Naive thymus-derived CD8-positive, alpha-beta T cell (primary cell): ENCODE measurements at places on chromosomes 11 and 22. TPM values are rescaled to one million over a fixed set of nuclear protein-coding genes. Genes with fewer than 3 reads are reported as not detected.
A peak's percentile ranks its signal among the peaks of the same experiment; 100 is the strongest.

SYCE3 gene
- total RNA-seq, result not detected

OR8D4 gene
- not detected for total RNA-seq

ELFN2 gene
- total RNA-seq, result 0.88 TPM

LARGE1 gene
- total RNA-seq, result 3.0 TPM

BTG4 gene
- total RNA-seq, result not detected

KCNA4 gene
- not detected for total RNA-seq

TRIM48 gene
- not detected for total RNA-seq

MS4A7 gene
- 0.96 TPM for total RNA-seq

APOL5 gene
- not detected for total RNA-seq

TYR gene
- not detected for total RNA-seq

DNA sequence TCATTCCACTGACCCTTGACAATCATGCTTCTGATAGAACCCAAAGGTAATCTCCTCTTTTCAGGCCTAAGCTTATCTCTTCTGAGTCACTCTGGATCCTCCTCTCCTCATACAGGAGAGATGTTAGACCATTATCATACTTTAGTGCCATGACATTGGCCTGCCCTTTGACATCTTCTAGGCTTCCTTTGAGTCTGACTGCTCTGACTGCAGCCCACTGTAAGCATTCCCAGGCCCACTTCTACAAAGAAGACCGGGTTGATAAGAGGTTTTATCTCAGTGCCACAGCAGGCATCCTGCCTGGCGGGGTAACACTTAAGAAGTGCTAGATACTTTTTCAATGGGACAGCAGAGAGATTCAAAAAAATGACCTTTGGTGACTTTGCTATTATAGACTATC lies 438.0 kb downstream of the KCNA4 start:
- H3K27me3 ChIP-seq, result no peaks in the 10 kb centered on the region
- DNase-seq, result no peak
- no peak overlapping the region for H3K27ac ChIP-seq
- no peaks in the 10 kb centered on the region for H3K4me1 ChIP-seq
- no peaks in the 10 kb centered on the region for H3K36me3 ChIP-seq
- no peak overlapping the region for H3K4me3 ChIP-seq

- H3K4me3 ChIP-seq, result no peak overlapping the region
- peaks cover 20% of the 10 kb centered on the region for H3K4me1 ChIP-seq
- peaks cover 2% of the 10 kb centered on the region for H3K27me3 ChIP-seq
- no peak for DNase-seq
- H3K36me3 ChIP-seq, result no peaks in the 10 kb centered on the region
Measured at GRCh38 chr11:76663486-76663810, 7.1 kb downstream of the LRRC32 start.

- peaks cover 9% of the 10 kb centered on the region for H3K27me3 ChIP-seq
- no peak overlapping the region for H3K4me3 ChIP-seq
- H3K4me1 ChIP-seq, result peaks cover 2% of the 10 kb centered on the region
- DNase-seq, result no peak
- no peaks in the 10 kb centered on the region for H3K36me3 ChIP-seq
- H3K27ac ChIP-seq, result no peak overlapping the region
Measured at GRCh38 chr22:33109514-33110430, 51.6 kb upstream of the SYN3 start.

- H3K27me3 ChIP-seq, result peaks cover 14% of the 10 kb centered on the region
- no peak overlapping the region for H3K27ac ChIP-seq
- peaks cover 8% of the 10 kb centered on the region for H3K36me3 ChIP-seq
Measured at GRCh38 chr11:70400643-70401042, 2.3 kb downstream of the CTTN start.

DNA sequence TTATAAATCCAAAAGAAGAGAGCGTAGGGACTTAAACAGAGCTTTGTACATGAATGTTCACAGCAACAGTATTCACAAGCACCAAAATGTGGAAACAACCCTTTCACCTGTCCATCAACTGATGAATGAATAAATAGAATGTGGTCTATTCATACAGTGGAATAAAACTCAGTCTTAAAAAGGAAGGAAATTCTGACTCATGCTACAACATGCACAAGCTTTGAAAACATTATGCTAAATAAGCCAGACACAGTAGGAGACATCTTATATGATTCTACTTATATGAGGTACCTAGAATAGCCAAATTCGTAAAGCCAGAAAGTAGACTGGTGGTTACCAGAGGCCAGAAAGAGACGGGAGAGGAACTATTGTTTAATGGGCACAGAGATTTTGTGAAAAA lies 74.3 kb downstream of the SHANK2 start:
- H3K4me3 ChIP-seq, result no peak overlapping the region
- H3K4me1 ChIP-seq, result no peaks in the 10 kb centered on the region
- H3K36me3 ChIP-seq, result no peaks in the 10 kb centered on the region
- peaks cover 25% of the 10 kb centered on the region for H3K27me3 ChIP-seq
- no peak for DNase-seq
- no peak overlapping the region for H3K27ac ChIP-seq

- H3K27me3 ChIP-seq, result peaks cover 12% of the 10 kb centered on the region
- no peak overlapping the region for H3K27ac ChIP-seq
Measured at GRCh38 chr11:76682684-76683083, 12.1 kb upstream of the LRRC32 start.

DNA sequence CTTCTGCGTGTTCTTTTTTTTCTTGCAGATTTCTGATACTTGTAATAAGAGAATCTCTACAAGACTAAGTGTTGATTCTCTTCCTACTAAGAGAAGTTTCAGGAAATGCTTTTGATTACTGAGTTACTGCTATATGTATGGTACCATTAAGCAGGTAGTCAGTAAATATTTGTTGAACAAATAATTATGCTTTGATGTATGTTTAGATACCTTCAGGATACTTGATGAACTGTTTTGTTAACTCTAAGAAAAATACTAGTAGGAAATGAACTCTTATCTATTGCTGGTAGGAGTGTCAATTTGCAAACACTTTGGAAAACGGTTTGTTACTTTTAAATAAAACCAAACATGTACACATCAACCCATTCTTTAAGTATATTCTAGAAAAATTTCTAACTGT lies 90.6 kb downstream of the TMEM135 start:
- H3K36me3 ChIP-seq, result no peaks in the 10 kb centered on the region
- DNase-seq, result no peak
- peaks cover 2% of the 10 kb centered on the region for H3K4me1 ChIP-seq
- H3K4me3 ChIP-seq, result no peak overlapping the region
- no peak overlapping the region for H3K27ac ChIP-seq

- H3K4me3 ChIP-seq, result no peak overlapping the region
- peaks cover 3% of the 10 kb centered on the region for H3K27me3 ChIP-seq
- DNase-seq, result no peak
Measured at GRCh38 chr22:24883432-24883831, 63.1 kb downstream of the LHFPL7 start.

DNA sequence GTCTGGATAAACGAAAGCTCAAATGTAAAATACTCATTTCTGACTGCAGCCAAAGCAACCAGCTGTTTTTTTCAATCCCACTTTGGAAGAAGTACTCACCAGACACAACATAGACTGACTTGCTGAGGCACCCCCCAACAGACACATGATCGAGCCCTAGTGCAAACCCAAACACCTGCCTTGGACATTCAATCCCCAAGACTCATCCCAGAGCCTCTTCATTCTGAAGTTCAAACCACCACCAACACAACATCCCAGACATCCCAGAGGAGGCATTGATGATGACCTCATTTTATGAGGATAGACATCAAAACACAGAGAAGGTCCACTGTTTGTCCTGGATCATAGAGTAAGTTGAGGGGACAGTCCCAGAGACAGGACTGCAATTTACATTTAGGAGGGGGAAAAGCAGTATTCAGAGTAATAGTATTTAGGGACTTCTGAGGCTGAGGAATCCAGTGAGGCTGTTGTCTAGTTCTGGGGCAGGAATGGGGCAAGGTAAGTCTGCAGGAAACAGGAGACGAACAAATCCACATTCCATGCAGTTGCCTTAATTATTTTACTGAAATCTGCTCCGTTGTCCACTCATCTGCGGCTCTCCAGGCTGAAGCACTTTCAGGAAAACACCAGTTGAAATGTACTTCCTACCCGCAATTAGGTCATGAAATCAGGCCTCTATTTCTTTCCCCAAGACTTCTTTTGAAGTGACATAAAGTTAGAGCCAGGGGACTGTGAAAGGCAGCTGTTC lies 54.8 kb downstream of the CLPB start:
- no peaks in the 10 kb centered on the region for H3K4me1 ChIP-seq
- H3K36me3 ChIP-seq, result peaks cover 20% of the 10 kb centered on the region
- H3K4me3 ChIP-seq, result no peak overlapping the region
- H3K27ac ChIP-seq, result no peak overlapping the region
- DNase-seq, result no peak

DNA sequence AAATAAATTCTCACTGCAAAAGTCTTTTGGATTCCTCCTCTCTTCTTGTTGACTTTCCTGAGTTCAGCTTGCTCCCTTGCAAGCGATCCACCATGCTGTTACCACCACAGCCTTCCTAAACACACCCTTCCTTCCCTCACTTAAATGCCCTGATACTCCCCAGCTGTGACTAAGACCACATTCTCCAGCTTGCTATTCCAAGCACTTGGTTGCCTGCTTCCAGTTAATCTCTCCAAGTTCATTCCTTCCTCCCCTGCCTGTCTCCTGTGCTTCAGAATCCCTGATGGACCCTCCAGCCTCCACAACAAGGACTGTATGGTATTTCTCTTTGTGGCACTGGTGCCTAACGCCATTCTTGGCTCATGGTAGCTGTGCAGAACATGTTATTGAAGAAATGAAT lies 603.9 kb upstream of the CADM1 start:
- peak overlapping the region; percentile 26 for H3K27ac ChIP-seq
- H3K4me3 ChIP-seq, result no peak overlapping the region
- no peaks in the 10 kb centered on the region for H3K27me3 ChIP-seq
- no peaks in the 10 kb centered on the region for H3K4me1 ChIP-seq
- DNase-seq, result no peak

DNA sequence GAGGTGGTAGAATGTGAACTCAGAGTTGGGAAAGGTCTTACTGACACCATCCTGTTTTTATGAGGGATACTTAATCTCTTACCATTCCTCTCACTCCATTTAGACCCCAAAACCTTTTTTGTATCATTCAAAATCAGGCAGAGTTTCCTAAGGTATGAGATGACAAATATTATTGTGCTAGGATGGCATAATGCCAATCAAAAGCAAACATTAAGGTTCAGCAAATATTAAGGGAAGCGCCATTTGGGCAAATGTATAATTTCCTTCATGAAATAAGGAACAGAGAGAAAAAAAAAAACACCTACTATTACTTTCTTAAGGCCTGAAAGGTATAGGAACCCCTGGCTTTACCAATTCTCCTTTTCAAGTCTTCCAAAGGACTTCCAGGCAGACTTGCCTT lies 62.4 kb downstream of the SMCO4 start:
- H3K27me3 ChIP-seq, result no peaks in the 10 kb centered on the region
- no peak for DNase-seq
- no peak overlapping the region for H3K27ac ChIP-seq
- H3K36me3 ChIP-seq, result no peaks in the 10 kb centered on the region
- no peak overlapping the region for H3K4me3 ChIP-seq
- H3K4me1 ChIP-seq, result no peaks in the 10 kb centered on the region

DNA sequence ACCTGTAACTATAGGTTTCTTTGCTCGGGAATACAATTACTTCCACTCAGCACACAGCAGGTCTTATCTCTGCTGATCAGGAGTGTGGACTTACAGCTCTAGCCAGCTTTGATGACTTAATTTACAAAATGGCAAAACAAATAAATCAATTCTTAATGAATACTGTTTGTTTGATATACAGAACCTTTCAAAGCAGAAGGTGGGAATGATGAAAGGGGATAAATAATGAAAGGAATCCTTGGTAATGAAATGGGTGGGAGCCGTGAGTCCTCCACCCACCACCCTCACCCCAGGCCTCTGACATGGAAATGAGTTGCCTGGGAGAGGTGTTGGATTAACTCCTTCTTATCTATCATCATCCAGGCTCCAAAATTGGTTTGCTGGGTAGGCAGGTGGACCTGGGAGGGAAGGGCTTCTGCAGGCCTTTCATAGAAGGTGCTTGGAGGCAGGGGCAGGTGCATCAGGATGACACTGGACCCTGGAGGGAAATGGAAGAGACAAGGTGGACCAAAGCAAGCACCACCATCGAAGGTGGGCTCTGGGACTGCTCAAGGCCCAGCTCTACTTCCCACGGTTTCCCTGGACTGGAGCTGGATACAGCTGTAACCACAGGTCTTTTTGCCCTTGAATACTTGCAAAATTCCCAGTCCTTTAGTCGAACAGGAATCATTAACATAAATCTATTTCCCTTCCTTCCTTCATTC lies 23.0 kb downstream of the POU2AF1 start:
- no peak overlapping the region for H3K4me3 ChIP-seq
- no peak for DNase-seq
- no peaks in the 10 kb centered on the region for H3K36me3 ChIP-seq
- H3K4me1 ChIP-seq, result peaks cover 3% of the 10 kb centered on the region
- no peaks in the 10 kb centered on the region for H3K27me3 ChIP-seq

- no peak for DNase-seq
- H3K4me1 ChIP-seq, result peaks cover 94% of the 10 kb centered on the region
- H3K36me3 ChIP-seq, result no peaks in the 10 kb centered on the region
- peak overlapping the region; percentile 95 for H3K27ac ChIP-seq
- no peaks in the 10 kb centered on the region for H3K27me3 ChIP-seq
Measured at GRCh38 chr11:128627666-128628324, 40.4 kb upstream of the ETS1 start.

GRCh38 chr11:68936358-68936636 lies 32.6 kb downstream of the IGHMBP2 start:
- DNase-seq, result no peak
- H3K4me3 ChIP-seq, result no peak overlapping the region
- no peaks in the 10 kb centered on the region for H3K27me3 ChIP-seq
- H3K27ac ChIP-seq, result no peak overlapping the region
- H3K4me1 ChIP-seq, result no peaks in the 10 kb centered on the region

- no peaks in the 10 kb centered on the region for H3K4me1 ChIP-seq
- H3K27ac ChIP-seq, result no peak overlapping the region
- no peaks in the 10 kb centered on the region for H3K36me3 ChIP-seq
- H3K27me3 ChIP-seq, result peaks cover 4% of the 10 kb centered on the region
- DNase-seq, result no peak
- no peak overlapping the region for H3K4me3 ChIP-seq
Measured at GRCh38 chr22:43275545-43276317, 67.4 kb downstream of the SCUBE1 start.

GRCh38 chr22:21861851-21862250 lies 5.6 kb downstream of the MAPK1 start:
- peak overlapping the region; percentile 65 for H3K4me3 ChIP-seq
- H3K36me3 ChIP-seq, result no peaks in the 10 kb centered on the region

GRCh38 chr11:92764128-92764527 lies 205.3 kb upstream of the MTNR1B start:
- no peak for DNase-seq
- no peaks in the 10 kb centered on the region for H3K36me3 ChIP-seq
- peak overlapping the region; percentile 25 for H3K27ac ChIP-seq
- H3K4me3 ChIP-seq, result no peak overlapping the region
- peaks cover 21% of the 10 kb centered on the region for H3K27me3 ChIP-seq
- H3K4me1 ChIP-seq, result peaks cover 9% of the 10 kb centered on the region
